COR-L47 (cell line): ENCODE measurements at places on chromosomes 16 and 17.

DNA sequence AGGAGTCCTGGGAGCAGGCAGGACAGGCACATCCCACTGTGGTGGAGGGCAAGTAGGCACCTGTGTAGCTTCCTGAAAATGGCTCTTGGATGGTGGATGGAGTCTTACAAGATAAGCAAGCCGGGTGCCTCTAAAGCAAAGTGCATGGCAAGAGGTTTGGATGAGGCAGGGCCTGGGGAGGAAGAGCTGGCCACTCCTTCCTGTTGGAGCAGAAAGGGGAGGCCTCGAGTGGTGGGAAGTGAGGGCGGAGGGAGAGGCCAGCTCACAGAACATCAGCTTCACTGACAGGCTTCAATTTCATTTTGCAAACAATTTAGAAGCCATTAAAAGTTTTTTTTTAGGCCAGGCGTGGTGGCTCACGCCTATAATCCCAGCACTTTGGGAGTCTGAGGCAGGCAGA is 31.0 kb downstream of the CD300A start:
- DNase-seq, result no peak

DNA sequence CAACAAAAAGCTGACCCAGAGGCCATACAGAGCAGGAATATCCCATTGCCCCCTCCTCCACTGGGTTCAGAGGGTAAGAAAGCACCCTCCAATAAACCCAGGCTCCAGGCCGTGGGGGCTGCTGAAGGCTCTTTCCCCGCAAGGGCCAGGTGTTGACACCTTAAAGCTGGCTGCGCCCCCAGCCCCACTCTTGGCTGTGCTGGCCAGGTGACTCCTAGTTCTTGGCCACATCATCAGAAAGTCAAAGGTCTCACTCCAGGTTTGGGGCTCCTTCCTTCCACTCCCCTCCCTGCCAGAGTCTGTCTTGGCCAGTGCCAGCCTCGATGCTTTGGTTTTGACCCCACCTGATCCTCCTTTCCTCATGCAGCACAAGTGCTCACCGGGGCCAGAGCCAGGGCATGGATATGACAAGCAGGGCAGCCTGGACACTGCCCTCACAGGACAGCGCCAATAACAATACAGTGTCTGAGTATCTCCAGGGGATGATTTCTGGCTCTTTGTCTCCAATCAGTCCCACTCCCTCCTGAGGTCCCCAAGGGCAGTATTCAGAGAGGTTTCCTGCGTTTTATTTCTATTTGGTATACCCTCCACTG is 8.2 kb downstream of the SLC46A1 start:
- no peak for DNase-seq

- no peak for DNase-seq
These were observed 544 bp downstream of the CYB561 start for GRCh38 chr17:63445571-63445953.

GRCh38 chr16:27500801-27501200 is 48.9 kb downstream of the GTF3C1 start:
- DNase-seq, result no peak

GRCh38 chr16:69412287-69412686 is 12.1 kb upstream of the CYB5B start:
- no peak for DNase-seq

GRCh38 chr17:27523712-27524111 is 67.5 kb downstream of the KSR1 start:
- DNase-seq, result no peak

DNA sequence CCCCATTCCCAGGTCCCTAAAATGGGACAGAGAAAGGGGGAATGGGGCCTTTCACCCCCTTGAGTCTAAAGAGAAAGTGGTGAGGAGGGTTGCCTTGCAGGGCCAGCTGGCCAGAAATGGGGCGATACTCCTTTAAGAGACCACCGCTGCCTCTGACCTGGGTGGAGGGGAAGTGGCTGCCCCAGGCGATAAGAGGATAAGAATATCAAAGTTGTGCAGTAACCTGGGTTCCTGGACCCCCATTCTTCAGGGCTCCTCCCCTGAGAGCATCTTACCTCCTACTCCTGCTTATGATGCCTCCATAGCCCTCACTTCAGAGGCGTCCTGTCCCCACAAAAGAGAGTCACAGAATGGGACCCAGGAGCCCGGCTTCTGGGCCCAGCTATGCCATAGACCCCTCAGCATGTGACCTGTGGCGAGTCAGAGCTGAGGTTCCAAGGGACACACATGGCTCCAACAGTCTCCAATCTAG is 5.2 kb upstream of the TSPOAP1 start:
- no peak for DNase-seq

DNA sequence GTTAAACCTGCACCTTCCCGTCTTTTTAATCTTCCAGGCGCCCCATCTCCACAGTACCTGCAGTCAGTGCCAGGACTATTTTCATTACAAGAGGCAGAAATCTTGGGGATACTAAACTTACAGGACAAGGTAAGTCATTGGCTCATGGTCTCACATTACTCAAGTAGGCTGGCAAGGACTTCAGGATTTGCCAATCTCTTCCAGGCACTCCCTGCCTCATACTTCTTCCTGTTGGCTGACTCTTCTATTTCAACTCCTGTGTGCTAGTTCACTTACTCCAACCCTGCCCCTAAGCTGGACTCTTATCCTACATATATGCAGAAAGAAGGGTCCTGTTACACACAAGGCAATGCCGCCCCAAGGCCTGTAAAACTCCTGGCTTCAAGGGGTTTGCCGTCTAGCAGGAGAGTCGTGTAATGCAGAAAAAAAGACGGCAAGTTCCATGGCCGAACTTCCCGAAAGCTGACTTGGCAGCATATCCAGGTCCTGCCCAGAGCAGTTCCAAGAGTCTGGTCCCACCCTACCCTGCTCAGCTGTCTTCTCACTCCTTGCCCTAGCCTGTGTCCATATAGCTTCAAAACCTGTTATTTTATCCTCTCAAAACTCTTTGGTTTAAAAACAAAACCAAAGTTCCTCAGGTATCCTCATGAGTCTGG is 14.8 kb downstream of the ERN1 start:
- DNase-seq, result no peak

- no peak for DNase-seq
These were observed 48.7 kb downstream of the RPGRIP1L start for GRCh38 chr16:53654946-53655345.

GRCh38 chr17:44777394-44778348 is 18.9 kb downstream of the ADAM11 start:
- DNase-seq, result no peak

DNA sequence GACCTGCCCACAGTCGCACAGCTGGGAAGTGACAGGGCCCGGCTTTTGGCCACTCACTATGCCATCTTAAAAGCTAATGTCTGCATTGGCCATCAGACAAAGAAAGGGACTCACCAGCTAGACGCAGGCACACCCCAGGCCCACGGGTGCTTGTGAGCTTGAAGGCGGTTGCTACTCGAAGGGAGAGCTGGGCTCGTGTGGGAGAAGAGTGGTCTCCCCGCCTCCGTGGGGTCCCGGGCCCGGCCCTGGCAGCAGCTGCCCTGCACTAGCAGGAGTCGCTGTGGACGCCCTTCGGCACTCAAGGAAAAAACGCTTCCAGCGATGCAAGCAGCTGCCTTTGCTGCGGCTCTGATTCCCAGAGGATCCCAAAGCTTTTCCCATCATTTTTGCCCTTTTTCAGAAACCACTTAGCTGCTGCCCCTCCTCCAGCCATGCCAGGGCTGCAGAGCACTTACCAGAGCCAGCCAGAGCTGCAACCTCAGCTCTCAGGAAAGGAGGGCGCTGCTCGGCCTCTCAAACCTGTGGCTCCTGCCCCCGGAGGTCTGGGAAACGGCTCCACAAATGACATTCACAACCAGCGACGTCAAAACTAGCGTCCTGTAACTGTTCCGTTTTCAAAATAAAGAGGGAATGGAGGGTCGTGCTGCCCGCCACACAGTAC is 12.3 kb downstream of the TRPV1 start:
- no peak for DNase-seq

DNA sequence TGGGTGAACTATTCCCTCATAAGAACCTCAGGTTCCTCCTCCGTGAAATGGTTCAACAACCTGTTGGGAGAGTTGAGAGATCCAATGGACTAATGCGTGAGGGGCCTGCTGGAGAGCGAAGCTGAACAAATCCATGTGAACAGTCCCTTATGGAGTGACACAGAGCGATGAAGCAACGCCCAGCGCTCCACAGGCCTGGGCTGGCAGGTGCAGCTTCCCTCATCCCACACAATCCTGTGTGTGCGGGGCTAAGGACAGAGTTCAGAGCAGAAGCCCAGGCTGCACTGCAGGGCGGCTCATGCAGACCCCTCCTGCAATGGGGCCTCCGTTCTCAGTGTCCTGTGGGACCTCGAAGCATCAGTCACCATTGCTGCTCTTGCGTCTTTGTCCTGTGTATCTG is 90.4 kb downstream of the KCNJ12 start:
- DNase-seq, result no peak

DNA sequence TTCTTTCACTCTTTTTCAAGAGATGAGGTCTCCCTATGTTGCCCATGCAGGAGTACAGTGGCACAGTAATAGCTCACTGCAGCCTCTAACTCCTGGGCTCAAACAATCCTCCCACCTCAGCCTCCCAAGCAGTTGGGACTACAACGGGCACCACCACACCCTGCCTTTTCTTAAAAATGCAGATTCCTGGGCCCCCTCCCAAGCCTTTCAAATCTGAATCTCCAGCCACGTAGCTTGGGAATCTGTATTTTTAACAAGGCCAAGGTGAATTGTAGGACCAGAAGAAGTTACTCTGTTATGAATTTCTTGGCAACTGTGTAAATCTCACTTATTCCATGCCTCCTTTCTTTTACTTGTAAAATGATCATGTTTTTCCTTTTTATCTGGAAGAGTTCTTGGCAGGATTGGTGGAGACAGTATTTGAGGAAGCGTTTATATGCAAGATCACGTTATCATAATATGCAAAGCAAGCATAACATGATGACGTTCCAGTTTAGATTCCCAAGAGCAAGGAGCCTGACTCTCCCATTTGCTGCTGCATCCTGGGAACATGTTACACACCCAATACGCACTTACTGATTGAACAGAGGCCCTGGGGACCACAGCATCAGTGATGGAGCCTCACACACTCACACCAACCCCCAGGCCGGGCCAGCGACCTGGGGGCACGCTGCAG is 44.5 kb downstream of the LITAF start:
- no peak for DNase-seq

DNA sequence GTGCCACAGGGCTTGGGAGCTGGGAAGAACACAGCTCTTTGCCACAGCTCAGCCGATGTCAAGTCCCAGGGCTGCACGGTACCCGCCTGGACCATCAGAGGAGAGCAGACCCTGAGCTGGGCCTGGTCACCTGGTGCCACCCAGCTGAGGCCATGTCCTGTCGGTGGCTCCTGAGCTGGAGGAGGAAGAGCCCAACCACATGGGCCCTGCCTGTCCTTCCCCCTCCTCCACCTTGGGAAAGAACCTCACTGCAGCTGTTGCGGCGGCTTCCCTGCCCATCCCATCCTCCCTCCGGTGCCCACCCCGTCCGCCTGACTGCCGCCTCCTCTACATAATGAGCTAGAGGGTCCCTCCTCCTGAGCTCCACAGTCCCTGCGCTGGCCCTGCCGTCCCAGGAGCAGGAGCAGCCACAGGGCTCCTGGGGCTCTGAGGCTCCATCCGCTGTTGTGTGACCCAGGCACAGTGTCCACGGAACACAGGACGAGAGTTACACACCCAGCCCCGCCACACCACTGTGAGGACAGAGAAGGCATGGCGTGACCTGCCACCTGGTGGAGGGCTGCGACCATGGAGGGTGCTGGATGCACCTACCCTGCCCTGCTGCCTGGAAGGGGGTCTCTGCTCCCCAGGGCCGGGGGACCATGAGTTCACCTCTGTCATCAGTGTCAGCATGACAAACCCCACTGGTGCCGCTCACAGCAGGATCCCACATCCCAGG is 21.4 kb upstream of the CHMP6 start:
- no peak for DNase-seq

- DNase-seq, result no peak
These were observed 248.9 kb upstream of the TNRC6C start for GRCh38 chr17:77709594-77709993.

DNA sequence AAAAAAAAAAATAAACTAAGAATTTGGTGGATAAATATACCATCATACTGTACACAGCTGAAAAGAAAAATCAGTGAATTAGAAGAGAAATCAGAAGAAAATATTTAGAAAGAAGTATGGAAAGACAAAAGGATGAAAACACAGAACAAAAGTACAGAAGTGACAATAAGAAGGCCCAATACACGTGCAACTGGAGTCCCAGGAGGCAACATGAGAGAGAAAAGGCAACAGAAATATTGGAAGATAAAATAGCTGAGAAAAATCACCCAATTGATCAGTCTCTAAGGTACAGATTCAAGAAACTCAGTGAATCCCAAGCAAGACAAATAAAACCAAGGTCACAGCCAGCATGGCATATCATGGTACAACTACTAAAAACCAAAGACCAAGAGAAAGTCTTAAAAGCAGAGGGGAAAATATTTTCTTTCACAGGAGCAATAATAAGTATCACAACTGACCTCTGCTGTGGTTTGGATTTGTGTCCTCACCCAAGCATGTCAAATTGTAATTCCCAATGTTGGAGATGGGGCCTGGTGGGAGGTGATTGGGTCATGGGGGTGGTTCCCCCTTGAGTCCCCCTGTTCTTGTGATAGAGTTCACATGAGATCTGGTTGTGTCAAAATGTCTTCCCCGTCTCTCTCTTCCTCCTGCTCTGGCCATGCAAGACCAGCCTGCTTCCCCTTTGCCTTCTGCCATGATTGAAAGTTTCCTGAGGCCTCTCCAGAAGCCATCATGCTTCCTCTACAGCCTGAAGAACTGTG is 20.2 kb upstream of the ENGASE start:
- DNase-seq, result no peak

GRCh38 chr17:68961214-68961882 is 6.2 kb upstream of the ABCA8 start:
- no peak for DNase-seq

- no peak for DNase-seq
These were observed 181.3 kb downstream of the CDH13 start for GRCh38 chr16:82808036-82808435.

GRCh38 chr17:79407385-79407784 is 203.5 kb downstream of the RBFOX3 start:
- no peak for DNase-seq

DNA sequence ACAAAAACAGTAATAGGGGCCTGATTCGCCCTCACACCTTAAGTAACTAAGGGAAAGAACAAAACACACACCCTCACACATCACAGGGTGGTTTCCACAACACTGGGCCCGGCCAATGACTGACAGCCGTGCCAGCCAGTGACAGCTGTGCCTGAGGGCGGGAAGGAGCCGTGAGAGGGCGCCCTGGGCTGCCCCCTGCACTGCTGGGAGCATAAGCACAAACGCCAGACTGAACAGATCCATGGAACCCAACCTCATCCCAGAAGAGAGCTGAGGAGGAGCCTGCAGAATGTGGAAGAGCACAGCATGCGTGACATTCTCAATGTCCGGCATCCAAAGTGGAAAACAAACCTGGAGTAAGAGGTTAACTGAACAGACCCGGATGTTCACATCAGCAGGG is 16.0 kb downstream of the CSNK1D start:
- DNase-seq, result no peak

GRCh38 chr16:11379420-11379819 is 34.2 kb downstream of the RMI2 start:
- DNase-seq, result no peak
